Keratinocyte (primary cell): ENCODE measurements at places on chromosomes 5 and 9.

GRCh38 chr5:81898403-81898802 lies 73.4 kb upstream of the ATG10 start:
- no peak for DNase-seq

GRCh38 chr9:97615439-97616072 lies 17.6 kb downstream of the TSTD2 start:
- no peak for DNase-seq

DNA sequence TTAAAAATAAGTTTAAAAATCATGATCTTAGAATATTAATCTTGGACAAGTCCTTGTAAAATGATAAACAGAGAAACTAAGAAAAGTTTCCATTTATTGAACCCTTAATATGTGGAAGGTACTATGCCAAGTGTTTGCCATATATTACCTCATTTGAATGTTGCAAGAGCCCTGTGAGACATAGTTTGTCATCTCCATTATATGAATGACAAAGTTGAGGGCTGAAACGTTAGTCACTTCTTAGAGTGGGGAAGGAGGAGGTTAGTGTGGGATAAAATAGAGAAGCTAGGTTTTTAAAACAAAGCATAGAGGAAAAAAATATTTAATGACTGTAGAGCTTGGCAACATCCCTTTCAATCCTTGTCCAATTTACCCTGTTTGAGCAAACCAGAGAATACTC lies 2.0 kb downstream of the TNC start:
- DNase-seq, result no peak

DNA sequence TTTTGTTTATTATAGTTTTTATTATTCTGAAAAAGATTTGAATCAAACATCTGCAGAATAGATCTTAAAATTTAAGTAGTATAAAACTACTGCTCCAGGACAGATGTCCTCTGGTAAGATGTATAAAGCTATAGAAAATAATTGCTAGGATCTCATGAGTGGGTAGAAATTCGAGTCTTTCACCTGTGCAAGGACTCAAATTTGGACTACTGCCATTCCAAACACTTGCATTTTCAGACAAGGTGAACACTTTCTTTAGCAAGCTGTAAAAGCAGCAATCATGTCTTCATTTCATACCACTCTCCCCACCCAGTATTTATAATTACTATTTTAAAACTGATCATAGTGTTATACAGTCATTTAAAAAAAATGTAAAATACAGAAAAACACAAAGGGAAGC lies 20.7 kb downstream of the SKP2 start:
- no peak for DNase-seq

GRCh38 chr5:150904479-150905311 lies at the start of gene ZNF300:
ZNF300 (minus strand) TSS chr5:150904980; CDS start chr5:150903155, 1,825 bp downstream.
- peak; percentile 32 for DNase-seq

GRCh38 chr9:111662576-111663300 lies 1.3 kb downstream of the GNG10 start:
- DNase-seq, result no peak

DNA sequence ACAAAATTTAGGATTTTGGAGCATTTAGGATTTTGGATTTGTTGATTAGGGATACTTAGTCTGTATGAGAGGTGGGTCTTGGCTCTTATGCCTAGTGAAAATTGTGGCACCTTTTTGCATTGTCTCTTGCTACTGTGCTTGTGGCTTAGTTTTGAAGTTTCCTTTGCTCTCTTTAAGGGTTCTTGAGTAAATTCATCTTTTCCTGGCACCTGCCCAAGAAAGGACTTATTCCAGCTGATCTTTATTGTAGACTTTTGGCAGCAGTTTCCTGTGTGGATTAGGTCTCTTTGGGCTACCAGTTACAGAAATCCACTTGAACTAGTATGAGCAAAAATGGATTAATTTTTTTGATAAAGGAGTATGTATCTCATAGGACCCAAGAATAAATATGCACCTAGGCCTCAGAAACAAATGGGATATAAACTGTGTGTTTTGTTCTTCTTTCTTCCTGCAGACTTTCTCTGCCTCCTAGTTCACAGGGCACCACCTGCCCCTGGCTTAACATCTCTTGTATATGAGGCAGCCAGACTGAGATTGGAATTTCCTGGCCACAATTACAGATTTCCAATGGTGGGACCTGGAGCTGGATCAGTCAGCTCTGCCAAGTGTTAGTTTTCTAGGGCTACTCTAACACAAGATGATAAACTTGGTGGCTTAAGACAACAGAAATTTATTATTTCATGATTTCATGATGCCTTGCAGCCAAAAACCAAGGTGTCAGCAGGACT lies 44.6 kb downstream of the FOCAD start:
- DNase-seq, result no peak

DNA sequence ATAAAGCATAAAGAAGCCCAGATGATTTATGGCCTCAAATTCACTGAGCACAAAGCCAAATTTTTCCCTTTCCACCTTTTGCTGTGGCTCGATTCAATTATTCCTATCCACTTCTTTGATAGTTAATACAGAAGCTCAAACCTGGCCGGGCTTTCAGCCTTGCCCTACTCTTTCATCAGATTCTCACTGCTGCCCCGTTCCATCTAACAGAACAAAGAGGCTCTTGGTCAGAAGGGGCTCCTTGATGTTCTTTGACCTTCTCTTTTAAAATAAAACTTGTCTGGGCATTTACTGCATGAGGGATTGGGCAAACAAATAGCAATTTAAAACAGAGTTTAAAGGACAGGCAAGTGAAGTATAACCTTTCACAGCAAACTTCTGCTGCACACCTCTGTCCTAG lies 9.8 kb downstream of the GRXCR2 start:
- DNase-seq, result no peak
